Right kidney (tissue), 9 donors: ENCODE measurements at places on chromosomes 5 and 9.

DNA sequence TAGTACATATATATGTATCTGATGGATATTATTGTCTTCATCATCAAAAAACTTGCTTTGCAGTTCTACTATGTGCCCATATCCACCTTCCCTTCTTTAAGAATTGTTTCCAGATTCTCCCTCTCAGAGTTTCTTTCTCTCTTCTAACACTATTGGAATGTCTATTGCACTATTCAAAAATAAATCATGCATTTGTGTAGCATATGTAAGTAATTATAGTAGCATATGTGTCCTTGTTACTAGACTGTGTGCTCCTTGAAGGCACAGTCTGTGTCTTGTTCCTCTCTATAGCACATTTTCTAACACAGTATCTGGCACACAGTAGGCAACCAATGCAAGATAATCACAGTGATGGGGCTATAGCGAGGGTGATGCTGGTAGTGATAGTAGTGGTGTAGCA is 43.4 kb upstream of the TRIM32 start:
- DNase-seq = no peak

DNA sequence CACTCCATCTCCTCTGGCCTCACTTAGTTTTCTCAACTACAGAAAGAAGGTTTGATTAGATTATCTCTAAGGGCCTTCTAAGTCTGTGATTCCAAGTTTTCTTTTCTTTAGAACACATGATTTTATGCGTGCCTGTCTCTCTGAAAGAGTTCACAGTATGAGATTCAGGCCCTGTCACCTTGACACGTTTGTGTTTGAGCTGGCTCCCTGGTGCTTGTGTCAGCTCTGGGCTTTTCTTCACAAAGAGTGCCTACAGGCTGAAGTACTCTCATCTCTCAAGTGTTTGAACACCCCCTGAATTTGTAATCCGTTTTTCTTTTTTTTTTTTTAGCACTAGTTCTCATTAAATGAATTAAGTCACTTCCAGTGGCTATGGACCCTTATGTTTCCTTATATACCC is 306.9 kb upstream of the C9orf72 start:
- no peak for DNase-seq

- DNase-seq = no peak
Measured at GRCh38 chr5:137395011-137395755, 103.9 kb downstream of the SPOCK1 start.

- no peak for DNase-seq
Measured at GRCh38 chr5:111972548-111972947, 215.6 kb upstream of the NREP start.

GRCh38 chr9:97980479-97980803 is 2.7 kb upstream of the ANP32B start:
- no peak for DNase-seq
